ENCODE measurements at places on chromosomes 2 and 18. TPM values are rescaled to one million over a fixed set of nuclear protein-coding genes. Genes with fewer than 3 reads are reported as not detected.

Gene FBXO15
- not detected for total RNA-seq

Gene PROKR1
- total RNA-seq = not detected

Gene CELF4
- 0.28 TPM for total RNA-seq

Gene MLPH
- total RNA-seq = 2.4 TPM

Gene MOGAT1
- total RNA-seq = not detected

Gene NEB
- total RNA-seq = 4,041 TPM

Gene CNTNAP5
- total RNA-seq = not detected

Gene RGPD4
- total RNA-seq = not detected

DNA sequence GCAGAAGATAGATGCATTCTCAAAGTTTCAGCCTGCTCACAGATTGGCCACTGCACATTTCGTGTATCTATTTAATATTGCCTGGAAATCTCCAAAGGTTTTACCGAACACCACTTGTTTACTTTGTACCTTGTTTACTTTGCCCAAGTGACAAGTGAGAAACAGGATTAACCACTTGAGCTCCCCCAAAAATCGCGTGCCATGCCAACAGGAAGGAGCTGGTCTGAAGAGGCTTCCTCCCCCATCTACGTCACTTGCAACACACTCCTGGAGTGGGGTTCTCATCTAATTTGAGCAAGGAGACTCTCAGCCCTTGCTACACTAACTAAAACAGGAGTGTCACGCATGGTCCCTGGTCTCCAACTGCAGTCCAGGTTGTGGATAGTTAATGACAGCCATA, 212.5 kb upstream of the TMEM200C start:
- DNase-seq = no peak

- DNase-seq = no peak
These were observed 387.5 kb downstream of the ADCYAP1 start for GRCh38 chr18:1292167-1292566.

GRCh38 chr2:240250150-240250984, 109.9 kb upstream of the OTOS start:
- DNase-seq = peak; percentile 41

- DNase-seq = no peak
These were observed 107.0 kb downstream of the KCNF1 start for GRCh38 chr2:11018651-11019185.

DNA sequence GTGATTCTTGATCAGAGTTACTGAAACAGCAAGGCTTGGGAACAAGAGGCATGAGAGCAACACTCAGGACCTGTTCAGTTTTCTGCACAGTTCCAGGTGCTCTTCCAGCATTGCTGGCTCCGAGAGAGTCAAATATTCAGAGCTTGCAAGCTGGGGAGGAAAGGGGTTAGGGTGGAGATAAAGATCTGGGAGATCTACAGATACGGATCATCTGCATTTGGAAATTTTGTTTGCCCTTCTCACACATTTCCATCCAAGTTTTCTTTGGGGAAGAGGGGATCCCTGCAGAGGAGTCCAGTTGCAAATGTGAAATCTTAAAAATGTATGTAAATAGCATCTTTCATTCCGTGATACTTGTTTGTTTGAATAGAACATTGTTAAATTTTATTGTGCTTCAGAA, 108.2 kb downstream of the NEDD4L start:
- no peak for DNase-seq

DNA sequence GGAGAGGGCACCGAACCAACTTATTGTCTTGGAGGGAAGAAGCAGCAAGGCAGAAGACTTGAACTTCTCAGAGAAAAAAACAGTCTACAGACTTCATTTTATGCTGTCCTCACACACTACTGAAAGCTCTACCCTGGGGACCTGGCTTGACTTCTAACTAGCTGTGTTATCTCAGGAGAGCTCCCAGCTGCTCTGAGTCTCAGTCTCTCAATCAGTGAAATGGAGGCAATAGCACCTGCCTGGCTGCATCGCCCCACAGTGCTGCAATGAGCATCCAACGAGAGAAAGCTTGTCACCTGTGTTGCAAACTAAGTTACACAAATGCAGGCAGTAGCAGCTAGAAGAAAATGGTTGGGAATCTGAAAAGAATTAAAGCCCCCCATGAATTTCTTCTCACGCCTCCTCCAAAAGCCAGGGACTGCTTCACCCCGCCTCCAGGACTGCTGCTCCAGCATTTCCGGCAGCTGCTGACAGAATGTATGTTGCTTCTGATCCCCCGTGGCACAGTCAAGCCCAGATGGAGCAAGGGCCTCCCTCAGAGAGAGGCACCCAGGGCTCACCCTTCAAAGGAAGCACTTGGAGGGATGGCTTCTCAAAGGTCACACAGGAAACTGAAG, 116.3 kb downstream of the BCL11A start:
- no peak for DNase-seq

DNA sequence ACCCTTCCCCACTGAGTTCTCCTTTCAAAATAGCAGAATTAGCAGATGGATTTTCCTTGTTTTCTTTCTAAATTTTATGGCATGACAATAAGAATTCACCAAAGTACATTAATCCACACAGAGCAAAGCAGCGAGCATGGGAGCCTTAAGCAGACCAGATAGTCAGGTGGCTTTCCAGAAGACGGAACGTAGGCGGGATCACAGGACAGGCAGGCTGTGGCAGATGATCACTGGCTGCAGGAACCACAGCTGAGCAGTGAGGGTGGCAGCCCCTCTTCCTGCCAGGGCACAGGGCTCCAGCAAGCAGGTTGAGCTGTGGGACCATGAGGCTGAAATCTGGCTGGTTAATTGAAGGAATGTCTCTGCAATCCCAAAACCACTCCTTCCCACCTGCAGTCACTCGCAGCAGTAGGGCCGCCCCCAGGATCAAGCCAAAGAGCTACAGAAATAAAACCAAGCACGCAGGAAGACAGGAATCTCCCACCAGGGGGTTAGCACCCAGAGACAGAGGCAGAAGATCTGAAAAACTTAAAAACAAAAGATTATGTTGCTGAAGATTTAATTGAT, 259.9 kb downstream of the EIPR1 start:
- no peak for DNase-seq

- no peak for DNase-seq
These were observed 207.6 kb downstream of the L3MBTL4 start for GRCh38 chr18:6207116-6207515.

DNA sequence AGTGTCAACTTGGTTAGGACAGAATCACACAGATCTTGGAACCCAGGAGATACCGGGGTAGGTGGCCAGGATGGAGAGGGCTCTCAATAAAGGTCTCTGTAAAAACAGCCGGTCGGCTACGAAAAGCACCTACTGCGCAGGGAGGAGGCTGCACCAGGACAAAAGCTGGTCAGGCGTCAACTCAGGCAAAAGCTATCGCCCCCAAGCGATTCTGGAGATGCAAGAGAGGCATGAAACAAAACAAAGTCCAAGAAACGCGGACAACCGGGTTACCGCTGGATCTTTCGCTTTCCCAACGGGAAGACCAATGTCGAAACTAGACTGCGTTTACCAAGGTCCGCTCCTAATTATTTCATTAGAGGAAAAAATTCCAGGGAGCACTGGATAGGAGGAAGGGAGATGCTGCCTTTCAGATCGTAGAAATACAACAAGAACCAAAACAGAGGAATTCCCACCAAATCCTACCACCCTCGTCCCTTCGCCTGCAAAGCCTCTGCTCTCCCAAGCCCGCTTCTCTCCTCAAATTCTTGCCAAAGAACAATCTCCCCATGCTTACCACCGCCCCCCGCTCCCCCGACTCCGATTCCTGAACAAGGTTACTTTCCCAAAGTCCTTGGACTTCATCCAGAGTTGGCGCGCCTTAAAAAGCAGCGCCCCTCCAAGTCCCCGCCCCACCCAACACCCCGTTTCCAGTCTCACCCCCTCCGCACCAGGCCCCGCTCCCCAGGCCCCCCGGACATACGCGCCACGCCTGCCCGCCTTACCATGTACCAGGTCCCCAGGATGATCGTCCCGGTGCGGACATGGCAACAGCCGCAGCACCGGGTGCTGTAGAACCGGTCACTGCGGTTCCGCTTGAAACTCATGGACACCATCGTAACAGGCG, 539 bp downstream of the LAPTM4A start:
- no peak for DNase-seq

DNA sequence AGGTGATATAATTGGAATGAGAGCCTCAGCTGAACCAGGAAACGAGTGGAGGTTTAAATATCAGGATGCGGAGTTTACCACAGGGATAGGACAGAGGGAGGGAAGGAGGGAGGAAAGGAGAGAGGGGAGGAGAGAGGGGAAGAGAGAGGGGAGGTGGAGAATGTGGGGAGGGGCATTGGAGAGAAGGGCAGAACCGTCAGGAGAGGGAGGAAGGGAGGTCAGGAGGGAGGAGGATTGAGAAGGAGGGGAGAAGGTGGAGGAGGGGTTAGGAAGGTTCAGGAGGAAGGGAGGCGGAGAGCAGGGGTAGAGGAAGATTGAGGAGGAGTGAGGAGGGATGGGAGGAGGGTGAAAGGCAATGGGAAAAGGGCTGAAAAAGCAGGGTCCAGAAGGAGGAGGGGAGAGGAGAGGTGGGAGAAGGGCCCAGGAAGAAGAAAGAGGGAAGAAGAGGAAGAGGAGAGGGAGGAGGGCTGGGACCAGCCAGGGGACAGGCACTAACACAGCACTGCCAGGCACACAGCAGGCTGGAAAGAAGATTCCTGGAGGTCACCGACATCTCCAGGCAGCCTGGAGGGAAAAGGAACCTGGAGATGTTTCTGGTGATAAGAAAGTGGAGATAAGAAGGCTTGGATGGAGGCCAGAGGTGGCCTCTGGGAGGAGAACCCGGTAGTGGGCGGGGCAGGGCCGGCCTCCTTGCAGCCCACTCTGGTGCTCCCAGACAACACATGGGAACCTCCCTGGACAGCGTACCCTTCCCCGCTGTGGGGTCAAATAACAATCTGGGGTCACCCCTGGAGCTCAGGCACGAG, 176.7 kb upstream of the SMAD2 start:
- DNase-seq = no peak

GRCh38 chr18:11789716-11790510, 61.3 kb upstream of the CHMP1B start:
- no peak for DNase-seq

DNA sequence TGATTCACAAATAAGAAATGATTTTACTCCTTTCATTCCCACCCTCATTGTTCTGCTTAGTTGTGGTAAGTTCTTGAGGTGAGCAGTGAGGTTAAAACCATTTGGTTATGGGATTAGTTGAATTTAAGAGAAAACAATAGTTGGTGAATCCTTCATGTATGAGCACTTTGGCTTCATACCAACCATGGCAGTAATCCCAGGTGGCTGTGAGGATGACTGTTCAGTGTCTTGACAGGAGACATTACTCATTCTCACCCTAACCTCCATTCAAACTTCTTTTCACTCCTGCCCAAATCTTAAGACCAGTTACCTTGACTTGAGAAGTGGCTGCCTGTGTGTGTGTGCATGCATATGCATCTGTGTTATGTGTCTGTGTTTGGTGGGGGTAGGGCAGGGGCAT, 143.1 kb downstream of the SETBP1 start:
- no peak for DNase-seq

GRCh38 chr2:119792907-119793312, 33.2 kb downstream of the PTPN4 start:
- no peak for DNase-seq

GRCh38 chr18:44837482-44838180, 156.9 kb downstream of the SETBP1 start:
- DNase-seq = no peak

DNA sequence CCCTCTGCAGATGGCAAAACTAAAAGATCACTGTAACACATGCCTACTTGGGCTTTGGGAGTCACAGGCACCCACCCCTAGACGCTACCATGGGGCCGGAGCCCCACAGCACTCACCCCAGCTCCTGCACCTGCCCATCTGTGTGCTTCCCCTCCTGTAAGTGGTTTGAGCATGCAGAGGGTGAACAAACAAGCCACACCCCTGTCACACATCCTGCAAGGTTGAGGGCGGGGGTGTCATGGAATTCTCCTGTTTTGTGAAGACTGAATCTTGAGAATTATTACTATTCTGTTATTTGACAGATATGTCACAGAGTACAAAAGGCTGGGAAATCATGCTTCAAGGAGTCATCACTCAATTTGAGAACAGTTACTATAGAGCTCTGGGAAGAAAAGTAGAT, 60.9 kb downstream of the RFTN2 start:
- no peak for DNase-seq

DNA sequence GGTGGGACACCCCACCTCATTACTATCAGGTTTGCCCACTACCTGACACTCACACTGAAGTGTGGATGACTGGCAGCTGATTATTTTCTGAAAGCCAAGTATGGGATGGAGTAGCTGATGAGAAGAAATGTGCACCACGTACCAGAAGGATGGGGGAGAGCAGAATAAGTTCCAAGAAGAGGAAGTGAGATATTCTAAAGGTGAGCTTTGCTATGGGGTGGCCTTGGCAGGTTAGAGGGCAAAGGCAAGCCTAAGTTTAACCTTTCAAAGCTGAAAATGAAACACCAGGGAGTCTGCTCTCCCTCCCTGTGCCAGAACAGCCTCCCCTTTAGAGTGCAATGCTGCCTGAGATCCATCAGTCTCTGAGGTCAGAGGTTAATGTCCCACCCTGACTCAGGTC, 196.1 kb upstream of the OSR1 start:
- no peak for DNase-seq

DNA sequence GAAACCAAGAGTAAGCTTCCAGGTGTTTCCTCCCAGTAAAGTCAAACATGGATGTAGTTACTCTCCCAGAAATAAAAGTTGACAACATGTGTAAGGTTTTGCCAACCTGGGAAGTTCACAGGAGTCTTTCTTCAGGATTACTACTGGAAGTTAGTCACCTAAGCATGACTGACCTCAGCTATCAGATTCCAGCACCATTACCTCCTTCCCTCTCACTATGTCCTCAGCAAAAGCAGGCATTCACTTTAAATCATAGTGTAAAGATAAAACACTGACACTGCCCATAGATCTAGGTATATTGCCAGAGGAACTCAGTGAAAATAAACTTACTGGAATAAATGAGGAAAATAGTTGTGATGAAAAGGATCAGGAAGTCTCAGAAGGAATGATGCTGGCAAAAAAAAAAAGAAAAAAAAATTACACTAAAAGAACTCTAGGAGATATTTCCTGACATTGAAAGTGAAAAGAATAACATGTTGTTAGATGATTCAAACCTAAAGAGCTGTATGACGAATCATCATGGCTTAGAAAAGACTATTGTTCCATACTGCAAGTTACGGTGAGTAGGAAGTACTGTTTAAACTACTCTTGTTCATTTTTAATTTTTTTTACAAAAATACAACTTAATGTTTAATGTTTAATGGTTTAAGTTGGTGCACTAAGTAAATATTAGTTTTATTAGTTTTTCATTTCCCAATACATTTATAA, 484.5 kb upstream of the ZNF804A start:
- DNase-seq = no peak

DNA sequence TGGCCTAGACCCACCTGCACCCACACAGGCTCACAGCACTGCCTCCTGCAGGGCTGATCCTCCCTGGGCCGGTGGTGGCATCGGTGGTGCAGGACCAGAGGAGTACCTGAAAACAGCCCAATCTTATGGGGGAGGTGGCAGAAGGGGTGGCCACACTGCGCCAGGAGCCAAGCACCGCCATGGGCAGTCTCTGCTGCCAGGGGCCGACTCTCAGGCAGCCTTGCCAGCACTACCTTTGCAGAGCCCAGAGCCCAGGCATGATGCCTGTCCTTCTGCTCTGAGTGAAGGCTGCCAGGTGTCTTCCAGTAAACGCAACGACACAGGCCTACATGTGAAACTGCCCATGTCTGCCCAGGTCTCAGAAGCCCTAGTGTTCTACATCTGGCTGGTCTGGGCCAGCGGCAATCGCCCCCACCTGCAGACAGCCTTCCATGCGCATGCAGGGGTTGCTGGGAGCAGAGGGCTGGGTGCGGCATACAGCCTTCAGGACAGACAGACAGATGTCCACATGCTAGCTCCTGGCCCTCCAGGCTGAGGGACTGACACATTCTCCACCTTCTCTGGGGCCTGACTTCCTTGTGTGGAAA, 6.8 kb downstream of the HS6ST1 start:
- DNase-seq = peak; percentile 48

Measured in psoas muscle (tissue), 8 donors.